ENCODE measurements at places on chromosomes 6 and 20. TPM values are rescaled to one million over a fixed set of nuclear protein-coding genes. Genes with fewer than 3 reads are reported as not detected.

The YWHAB gene
- total RNA-seq, result 114 TPM

The IGF2R gene
- total RNA-seq, result 94.4 TPM

The COL11A2 gene
- total RNA-seq, result 0.33 TPM

The BEND6 gene
- total RNA-seq, result 0.19 TPM

The HCRTR2 gene
- not detected for total RNA-seq

The EPPIN gene
- not detected for total RNA-seq

The TP53INP2 gene
- 8.9 TPM for total RNA-seq

The GCNT2 gene
- total RNA-seq, result 18.9 TPM

The FAM83B gene
- total RNA-seq, result not detected
